ENCODE measurements at places on chromosomes 7 and 10.

DNA sequence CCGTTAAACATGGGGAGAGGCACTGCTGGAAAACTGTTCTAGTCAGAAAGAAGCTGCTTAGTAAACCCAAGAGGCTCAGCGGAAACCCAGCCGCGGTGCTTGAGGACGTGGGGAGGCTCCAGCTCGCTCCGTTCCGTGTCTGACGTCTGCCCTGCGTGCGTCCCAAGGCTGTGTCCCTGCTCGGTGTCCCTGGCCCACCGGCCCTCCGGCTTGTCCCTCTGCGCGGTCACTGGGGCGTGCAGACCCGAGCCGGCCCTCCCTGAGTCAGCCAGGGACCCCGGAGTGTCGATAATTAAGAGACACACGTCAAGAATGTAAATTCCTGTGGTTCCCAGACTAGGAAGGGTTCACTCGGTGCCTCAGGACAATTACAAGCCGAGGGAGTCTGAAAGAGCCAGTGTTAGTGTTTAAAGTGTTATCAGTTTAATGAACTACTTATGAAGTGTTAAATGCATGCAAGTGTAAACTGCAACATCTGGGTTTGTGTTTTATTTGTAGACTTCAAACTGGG is 98.9 kb downstream of the WDR11 start:
- DNase-seq, result no peak

DNA sequence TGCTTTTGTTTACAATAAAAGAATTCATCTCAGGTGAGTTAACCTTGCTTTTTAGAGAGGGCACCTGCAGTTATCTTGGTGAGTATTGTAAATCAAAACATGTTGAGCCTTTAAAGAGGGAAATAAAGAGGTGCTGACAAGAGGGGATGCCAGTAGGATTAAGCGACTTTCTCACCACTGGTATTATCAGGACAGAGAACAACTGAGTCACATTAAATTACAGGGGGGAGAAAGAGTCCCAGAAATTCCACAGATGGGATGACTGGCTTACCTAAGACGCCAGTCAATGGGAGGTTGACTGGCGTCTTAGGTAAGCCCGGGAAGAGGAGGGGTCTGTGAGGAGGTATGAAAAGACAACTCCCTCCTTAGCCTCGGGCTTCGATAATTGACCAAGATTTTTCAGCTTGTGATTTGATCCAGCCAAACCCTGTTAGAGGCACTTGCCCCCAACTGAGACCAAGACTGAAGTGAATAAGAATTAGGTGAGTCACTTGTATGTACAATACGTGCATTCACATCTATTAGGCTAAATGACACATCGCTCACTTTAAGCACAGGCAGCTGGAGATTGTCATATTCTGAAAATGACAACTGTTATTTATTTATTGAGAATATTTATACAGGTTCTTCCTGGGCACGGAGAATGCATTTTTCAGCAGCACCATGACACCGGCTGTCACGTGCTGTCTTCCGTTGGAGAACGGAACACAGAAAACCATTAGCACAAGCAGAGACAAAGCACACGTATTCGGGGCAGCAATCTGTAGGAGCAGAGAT is 117.6 kb downstream of the SEM1 start:
- DNase-seq, result no peak

- no peak for DNase-seq
Measured at GRCh38 chr7:155221547-155221946, 76.1 kb upstream of the INSIG1 start.

DNA sequence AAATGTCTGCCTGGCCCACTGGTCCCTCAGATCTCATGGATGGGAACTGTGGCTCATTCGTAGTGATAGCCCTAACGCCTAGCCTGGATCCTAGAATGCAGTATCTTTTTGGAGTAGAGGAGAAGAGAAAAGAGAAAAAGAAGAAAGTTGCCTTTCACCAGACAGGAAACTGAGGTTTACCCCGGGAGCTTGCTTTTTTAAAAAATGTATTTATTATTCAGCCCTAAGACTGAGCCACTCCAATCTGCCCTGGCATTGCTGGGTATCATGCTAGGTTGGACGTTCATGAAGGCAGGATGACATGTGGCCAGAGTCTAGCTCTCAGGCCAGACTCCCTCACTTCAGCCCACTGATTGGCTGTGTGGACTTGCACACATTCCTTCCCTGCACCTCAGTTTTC is 21.5 kb upstream of the C10orf105 start:
- no peak for DNase-seq

- DNase-seq, result peak; percentile 27
Measured at GRCh38 chr7:143295870-143296269, 7.7 kb downstream of the CASP2 start.

DNA sequence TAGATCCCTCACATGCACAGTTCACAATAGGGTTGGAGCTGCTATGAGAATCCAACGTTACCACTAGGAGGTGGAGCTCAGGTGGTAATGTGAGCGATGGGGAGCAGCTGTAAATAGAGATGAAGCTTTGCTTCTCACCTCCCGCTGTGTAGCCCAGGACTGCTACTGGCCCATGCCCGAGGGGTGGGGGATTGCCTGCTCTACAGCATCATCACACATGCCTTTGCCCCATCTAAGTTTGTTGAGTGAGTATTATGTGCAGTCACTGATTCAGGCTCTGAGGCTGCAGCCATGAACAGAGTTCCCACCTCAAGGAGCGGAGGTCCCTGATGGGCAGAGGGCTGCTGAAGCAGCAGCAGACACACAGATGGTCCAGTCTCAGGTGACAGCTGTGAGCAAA is 94.1 kb downstream of the CHST15 start:
- DNase-seq, result no peak

DNA sequence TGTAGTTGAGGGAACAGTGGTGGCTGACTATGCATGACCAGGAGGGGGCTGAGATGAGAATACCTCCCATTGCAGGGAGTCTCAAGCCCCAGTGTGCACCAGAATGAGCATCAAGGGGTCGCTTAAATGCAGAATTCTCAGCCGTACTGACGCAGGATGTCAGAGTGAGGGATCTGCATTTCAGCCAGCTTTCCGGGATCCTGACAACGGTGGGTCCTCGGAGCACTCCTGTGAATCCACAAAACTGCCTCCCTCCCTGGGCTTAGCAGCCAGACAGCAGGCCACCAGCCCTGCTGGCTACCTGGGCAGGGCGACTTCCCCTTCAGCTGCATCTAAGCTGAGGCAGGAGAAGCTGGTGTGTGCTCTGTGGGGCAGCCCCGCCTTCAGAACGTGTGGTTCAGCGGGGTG is 21.8 kb upstream of the LOXL4 start:
- no peak for DNase-seq

- peak; percentile 56 for DNase-seq
Measured at GRCh38 chr7:106947244-106947728, 82.2 kb downstream of the PIK3CG start.

GRCh38 chr10:87775766-87776165 is 42.3 kb downstream of the ATAD1 start:
- no peak for DNase-seq
